ENCODE measurements at places on chromosomes 1 and 21.
A peak's percentile ranks its signal among the peaks of the same experiment; 100 is the strongest.

DNA sequence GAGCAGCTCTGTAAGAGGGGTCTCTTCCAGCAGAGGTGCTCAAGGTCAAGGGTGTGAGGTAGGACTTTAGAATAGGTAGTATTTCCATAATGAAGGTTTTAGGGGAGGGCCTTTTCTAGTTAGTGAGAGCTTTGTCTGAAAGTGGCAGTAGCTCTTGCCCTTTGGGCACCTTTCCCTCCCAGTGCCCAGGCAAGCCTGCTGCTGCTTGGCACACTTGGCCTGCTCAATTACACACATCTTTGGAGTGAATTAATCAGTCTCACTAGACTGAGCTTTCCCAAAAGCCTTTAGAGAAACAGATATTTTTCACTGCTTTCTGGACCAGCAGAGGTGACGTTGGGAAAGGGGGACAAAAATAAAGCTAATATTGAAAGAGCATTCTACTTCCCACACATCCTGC is 48.0 kb downstream of the MAB21L3 start:
- DNase-seq: no peak

- DNase-seq: no peak
Observed at GRCh38 chr1:180728472-180729106, 96.8 kb downstream of the XPR1 start.

GRCh38 chr21:28342212-28342810 is 650.4 kb downstream of the LTN1 start:
- DNase-seq: no peak

- DNase-seq: no peak
Observed at GRCh38 chr1:198530953-198531352, 9.5 kb downstream of the ATP6V1G3 start.

DNA sequence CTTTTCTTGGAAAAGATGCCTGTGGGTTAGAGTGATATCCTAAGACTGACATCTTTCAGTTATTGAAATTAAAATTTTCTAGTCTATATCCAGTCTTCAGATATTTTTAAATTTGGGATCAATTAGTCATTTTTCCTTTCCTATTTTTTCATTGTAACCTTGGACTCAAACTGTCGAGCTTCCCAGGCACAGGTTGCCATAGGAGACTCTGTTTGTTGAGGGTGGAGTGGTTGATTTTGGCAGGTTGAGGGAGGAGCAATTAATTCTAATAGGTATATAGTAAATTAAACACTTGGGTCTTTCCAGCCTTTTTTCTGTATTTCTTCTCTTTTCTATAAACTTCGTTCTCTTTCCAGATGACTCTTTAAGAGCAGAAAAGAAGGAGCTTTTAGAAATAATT is 326.8 kb downstream of the ASTN1 start:
- DNase-seq: no peak

GRCh38 chr1:17629460-17629859 is 90.0 kb downstream of the ARHGEF10L start:
- no peak for DNase-seq

DNA sequence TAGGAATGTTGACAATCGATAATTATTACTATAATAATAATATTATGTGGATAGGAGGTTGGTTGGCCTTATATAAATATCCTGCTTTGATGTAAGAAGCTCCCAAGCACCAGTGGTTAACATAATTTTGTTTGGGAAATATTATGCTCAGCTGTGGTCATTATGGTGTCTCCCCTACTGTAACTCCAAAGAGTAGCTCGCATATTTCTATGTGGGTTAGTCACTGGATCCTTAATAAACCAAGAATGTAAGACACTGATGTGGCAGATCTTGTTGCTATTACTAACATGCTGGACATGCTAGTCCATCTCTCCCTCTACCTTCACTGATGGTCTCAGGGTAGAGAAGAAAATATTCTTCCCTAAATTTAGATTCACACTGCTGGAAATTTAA is 79.2 kb upstream of the RALGPS2 start:
- no peak for DNase-seq

- DNase-seq: peak; percentile 77
Observed at GRCh38 chr1:2541619-2542245, 11.7 kb upstream of the HES5 start.
